ENCODE measurements at places on chromosomes 1 and 21.

- DNase-seq: no peak
These were observed 25.4 kb upstream of the SMYD3 start for GRCh38 chr1:246532519-246532918.

GRCh38 chr1:6181347-6181770, 1.2 kb upstream of the CHD5 start:
- DNase-seq: no peak

DNA sequence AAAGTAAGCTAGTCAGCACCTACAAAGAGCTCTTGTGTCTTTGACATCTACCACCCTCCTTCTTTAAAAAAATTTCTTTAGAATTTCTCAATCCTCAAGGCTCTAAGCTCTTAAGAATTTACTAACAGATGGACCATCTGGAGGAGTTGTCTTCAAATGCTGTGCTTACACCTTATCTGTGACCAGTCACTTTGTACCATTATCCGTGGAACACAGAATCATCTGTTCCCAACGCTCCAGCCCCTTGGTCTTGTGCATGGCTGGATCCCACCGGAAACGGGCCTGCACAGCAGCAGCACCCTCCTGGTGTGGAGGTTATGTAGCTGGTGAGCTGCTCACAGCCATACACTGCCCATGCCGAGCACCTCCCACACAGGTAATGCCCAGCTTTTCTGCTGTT, 89.0 kb downstream of the TBX19 start:
- DNase-seq: no peak

DNA sequence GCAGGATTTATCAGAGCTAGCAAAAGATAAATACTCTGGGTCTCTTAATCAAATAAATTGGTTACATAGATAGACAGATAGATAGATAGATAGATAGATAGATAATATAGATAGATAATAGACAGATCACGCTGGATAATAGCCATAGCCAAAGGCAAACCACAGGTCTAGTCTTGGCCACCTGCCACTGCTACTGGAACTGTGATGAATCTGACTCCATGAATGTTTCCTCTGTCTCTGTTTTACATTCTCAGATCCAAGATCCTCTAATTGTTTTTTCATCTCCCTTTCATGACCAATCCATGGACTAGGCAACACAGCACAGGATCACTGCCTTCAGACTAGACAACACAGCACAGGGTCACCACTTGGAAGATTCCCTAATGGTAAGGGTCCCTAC, 444.7 kb upstream of the NFIA start:
- no peak for DNase-seq

- DNase-seq: no peak
These were observed 4.5 kb downstream of the PRDM15 start for GRCh38 chr21:41874611-41875010.

- no peak for DNase-seq
These were observed 5.7 kb upstream of the ACBD6 start for GRCh38 chr1:180507795-180508724.

DNA sequence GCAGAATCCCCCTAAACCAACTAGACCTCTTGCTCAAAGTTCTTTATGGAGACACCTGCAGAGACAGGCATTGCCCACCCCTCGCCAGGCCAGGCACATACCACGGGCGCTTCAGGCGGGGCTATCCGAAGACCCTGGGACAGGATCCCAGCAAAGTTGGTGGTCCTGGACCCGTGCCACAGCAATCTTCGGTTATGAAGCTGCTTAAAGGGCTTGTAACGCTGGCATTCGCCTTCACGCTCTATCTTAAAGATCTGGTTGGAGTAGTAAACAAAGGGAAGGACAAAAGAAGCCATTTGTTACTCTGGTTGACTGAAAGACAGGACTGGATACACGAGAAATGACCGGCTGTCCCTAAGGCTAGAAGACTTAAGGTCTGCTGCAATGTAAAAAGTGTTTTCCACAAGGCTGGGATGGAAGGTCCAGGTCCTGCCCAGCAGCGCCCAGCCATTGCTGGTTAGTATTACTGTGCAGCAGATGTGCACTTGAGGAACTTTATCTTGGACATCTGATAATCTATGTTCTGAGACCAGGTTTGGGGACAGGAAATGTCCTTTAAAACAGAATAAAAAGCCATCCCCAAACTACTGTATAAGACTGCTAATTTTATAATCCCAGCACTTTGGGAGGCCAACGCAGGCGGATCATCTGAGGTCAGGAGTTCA, 42.9 kb downstream of the PARP1 start:
- DNase-seq: no peak

- no peak for DNase-seq
These were observed 613 bp upstream of the GPATCH4 start for GRCh38 chr1:156601892-156602291.

- DNase-seq: no peak
These were observed 700 bp upstream of the CCDC28B start for GRCh38 chr1:32199717-32200072.

GRCh38 chr1:226945858-226946245, 5.8 kb downstream of the COQ8A start:
- no peak for DNase-seq

- DNase-seq: no peak
These were observed 306.0 kb downstream of the ASTN1 start for GRCh38 chr1:176858433-176858916.

- no peak for DNase-seq
These were observed 8.3 kb downstream of the TRNP1 start for GRCh38 chr1:27001570-27002360.

DNA sequence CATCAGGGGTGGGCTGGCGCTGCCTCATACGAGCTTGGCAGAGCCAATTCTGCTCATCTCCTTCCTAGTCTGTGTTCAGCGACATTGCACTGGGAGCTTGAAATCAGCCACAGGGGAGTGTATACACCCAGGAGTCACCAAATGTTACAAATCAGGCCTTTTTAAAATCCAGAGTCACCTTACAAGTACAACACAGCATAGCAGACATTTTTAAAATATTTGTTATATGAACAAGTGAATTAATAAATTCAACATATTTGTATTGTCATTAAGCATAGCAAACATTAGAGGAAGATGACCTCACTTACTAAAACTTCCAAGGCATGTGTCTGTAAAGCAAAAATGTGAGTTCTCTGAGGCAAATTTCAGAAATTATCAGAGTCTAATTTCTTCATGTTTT, 210.0 kb downstream of the HLX start:
- DNase-seq: no peak

- DNase-seq: no peak
These were observed 295.6 kb downstream of the S1PR1 start for GRCh38 chr1:101532377-101532776.

DNA sequence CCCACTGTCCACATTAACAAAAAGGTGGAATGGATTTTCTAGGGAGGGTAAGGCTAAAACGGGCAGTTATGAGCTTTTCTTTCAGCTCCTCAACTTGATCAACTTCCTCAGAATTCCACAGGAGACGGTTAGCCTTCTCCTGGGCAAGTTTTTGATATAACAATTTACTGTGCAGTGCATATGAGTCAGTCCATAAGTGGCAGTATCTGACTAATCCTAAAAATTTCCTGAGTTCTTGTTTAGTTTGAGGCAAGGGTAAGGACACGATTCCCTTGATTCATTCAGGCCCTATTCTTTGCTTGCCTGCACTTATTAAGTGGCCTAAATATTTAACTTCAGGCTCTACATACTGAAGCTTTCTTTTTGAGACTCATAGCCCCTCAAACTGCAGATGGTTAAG, 6.2 kb upstream of the AADACL3 start:
- no peak for DNase-seq

DNA sequence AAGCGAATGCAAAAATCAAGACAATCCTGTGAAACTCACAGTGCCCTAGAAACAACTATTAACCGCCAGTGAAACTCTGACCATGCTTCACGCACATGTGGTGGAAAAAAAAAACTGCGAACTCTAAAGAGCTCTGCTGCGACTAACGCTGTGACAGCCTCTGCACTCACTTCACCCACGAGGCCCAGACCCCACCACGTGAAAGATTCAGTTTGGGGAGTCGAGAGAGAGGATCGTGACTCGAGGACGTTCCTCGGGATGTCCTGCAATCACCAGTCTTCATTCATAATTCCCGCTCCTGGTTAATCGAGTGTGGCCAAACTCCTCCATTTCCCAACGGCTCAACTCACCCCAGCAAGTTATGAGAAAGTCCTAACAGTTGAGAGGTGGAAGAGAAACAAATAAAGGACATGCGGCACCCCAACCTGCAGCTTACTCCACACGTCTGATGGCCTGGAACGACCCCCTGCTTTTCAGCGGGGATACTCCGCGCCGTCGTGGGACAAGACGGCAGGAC, 1.1 kb downstream of the SERBP1 start:
- DNase-seq: peak; percentile 37

DNA sequence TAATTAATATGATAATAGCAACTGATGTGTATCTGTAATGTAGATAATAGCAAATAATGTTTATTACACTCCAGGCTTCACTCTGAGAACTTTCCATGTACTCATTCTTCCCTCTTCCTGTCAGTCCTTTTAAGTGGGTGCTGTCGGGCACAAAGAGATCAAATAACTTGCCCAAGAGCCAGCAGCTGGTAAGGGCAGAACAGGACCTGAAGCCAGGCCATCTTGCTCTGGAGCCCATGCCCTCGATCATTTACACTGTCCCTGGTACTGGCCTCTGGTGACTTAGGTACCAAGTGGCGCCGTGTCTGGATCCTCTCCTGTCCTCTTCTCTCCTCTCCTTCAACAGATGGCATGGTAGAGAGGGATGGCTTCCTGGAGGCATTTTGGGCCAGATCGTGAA, 97.2 kb downstream of the VPS13D start:
- no peak for DNase-seq

DNA sequence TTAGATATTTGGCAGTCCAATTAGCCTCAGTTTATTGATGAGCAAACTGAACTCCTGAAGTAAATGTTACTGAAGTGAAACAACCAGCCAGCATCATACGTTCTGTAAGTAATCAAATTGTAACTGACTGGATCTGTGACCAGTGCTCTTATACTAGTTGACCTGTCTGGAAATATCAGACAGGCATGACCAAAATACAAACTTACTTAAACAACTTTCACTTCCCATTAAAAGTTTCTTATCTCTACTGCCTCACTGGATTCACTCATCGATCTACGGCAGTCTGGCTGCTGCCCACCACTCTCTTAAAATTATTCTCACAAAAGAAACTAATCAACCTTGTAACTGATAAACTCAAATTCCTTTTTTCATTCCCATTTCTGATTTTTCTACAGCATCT, 56.4 kb downstream of the WDR3 start:
- no peak for DNase-seq

GRCh38 chr21:39094847-39095579, 88.2 kb downstream of the PSMG1 start:
- no peak for DNase-seq
